ENCODE measurements at places on chromosomes 3 and 15.

- DNase-seq: no peak
These were observed 12.7 kb downstream of the SEMA4B start for GRCh38 chr15:90213818-90214204.

DNA sequence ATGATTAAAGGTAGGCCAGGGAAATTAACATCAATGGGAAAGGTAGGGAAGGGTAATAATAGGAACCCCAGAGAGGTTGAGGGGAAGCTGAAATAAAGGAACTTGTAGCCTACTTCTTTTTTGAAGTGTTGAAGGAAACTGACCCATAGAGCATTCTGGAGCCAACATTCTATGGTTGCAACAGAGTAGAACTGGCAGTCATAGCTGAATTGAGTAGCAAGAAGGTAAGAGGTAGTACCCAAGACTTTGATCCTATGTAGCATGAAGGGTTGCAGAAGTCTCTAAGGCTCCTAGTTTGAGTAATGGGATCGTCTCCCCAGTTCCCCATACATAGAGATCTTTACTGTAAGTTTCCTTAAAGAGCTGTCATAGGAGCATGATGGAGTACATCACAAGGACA, 7.4 kb upstream of the ZNF774 start:
- no peak for DNase-seq

- DNase-seq: no peak
These were observed 367.3 kb downstream of the OCA2 start for GRCh38 chr15:27731776-27732175.

DNA sequence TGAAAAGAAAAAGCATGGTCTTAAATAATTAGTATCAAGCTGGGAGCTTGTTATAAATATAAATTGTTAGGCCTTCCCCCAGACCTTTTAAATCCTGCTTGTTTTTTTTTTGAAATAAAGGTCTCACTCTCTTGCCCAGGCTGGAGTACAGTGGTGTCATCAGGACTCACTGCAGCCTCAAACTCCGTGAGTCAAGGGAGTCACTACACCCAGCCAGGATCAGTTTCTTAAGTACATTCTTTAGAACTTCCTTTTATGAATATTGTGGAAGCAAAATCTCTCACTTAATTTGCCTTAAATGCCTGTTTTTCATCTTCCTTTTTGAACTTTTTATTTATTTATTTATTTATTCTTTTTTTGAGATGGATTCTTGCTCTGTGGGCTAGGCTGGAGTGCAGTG, 20.8 kb upstream of the DENND4A start:
- no peak for DNase-seq

- no peak for DNase-seq
These were observed 7.8 kb downstream of the XPC start for GRCh38 chr3:14170531-14171159.

GRCh38 chr15:77804210-77804609, 171.5 kb upstream of the LINGO1 start:
- no peak for DNase-seq

DNA sequence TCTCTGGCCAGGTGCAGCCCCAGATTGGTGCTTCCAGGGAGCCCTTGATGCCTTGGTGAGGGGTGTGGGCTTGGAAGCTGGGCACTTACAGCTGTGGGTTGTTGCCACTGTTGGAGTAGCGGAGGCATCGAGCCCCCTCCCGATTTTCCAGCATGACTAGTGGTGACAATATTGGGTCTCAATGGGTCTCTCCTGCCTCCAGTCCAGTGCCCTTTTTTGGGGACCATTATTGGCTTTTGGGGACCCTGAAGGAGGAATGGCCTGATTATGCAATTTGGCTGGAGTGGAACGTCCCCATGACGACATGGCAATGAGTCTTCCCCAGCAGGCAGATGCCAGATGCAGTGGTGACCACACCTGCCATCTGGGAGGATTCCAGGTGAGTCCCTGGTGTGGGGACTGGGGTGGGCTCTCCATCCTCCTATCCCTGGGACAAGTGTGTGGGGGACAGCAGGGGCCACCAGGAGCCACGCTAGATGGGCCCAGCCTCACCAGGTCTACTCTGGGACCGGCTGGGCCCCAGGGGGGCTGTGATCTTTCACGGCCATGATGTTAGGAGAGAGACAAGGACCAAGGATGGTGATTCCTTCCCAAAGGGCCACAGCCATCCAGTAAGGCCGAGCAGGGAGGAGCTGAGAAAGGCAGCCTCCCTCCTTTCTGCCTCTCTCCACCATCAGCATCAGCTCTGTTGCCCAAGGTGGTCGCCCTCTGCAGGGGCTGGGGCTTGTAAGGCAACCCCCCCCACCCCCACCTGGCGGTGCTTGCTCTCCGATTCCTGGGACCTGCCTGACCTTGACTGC, 196.8 kb downstream of the GOLGA6L6 start:
- peak; percentile 60 for DNase-seq

DNA sequence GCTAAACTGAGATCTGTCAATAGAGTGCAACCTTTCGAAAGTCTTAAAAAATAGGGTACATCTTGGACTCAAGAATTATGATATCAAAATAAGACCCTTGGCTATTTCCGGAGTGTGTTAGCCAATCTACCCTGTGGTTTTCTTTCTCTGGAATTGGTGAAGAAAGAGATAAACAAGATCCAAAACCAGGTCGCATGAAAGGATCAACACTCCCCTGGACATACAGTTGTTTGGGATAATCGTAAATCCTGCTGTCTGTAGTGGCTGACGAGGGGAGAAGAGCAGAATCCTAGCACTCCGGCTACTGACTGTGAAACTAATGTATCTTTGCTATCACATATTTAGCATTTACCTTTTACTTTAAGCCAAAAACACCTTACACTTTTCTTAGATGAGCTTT, 30.9 kb downstream of the FNDC3B start:
- DNase-seq: no peak

DNA sequence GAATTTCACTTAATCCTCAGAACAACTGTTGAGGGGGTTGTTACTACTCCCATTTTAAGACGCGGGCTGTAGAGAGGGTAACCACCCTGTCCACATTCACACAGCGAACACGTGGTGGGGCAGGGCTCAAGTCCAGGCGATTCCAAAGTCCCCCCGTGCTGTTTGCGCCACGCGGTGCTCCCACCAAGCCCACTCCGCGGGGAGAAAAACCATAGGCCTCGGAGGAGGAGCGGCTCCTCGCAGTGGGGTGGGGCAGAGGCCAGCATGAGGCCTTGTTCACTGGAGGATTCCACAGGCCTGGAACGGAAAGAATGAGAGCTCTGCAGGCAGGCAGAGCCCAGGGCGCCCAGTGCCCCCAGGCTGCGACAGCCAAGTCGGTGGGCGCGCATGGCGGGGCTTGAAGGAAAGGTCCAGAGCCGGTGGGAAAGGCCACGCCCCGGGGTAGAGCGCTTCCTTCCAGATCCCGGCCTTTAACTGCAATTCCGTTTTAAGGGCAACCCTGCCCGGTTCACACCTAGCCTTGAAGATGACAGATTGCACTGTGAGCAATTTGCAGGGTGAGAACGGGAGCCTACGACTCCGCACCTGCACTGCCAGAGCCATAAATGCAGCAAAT, 161.8 kb upstream of the TBL1XR1 start:
- peak; percentile 95 for DNase-seq

DNA sequence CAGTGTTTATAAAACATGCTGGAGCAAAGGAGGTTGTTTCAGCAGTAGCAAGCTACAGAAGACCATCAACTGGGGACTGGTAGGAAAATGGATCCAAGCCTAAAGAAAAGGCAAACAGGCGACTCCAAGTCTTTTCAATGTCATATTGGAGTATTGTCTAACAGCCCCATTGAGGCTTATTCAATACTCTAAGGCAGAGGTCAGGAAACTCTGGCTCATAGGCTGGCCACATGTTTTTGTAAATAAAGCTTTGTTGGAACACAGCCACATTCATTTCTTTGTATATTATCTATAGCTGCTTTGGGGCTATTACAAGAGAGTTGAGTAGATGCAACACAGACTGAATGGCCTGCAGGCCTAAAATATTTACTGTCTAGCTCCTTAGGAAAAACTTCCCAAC, 77.5 kb downstream of the RPL22L1 start:
- no peak for DNase-seq

GRCh38 chr3:26753095-26753494, 130.5 kb downstream of the LRRC3B start:
- DNase-seq: no peak

Measured in islet precursor cell (in vitro differentiated cells).